T-cell (primary cell): ENCODE measurements at places on chromosomes 12 and 14. TPM values are rescaled to one million over a fixed set of nuclear protein-coding genes. Genes with fewer than 3 reads are reported as not detected.

- H3K36me3 ChIP-seq = no peaks in the 10 kb centered on the region
- H3K27me3 ChIP-seq = peaks cover 3% of the 10 kb centered on the region
- no peak overlapping the region for H3K27ac ChIP-seq
- H3K4me1 ChIP-seq = peaks cover 3% of the 10 kb centered on the region
These were observed 42.3 kb upstream of the CSRP2 start for GRCh38 chr12:76921100-76921471.

DNA sequence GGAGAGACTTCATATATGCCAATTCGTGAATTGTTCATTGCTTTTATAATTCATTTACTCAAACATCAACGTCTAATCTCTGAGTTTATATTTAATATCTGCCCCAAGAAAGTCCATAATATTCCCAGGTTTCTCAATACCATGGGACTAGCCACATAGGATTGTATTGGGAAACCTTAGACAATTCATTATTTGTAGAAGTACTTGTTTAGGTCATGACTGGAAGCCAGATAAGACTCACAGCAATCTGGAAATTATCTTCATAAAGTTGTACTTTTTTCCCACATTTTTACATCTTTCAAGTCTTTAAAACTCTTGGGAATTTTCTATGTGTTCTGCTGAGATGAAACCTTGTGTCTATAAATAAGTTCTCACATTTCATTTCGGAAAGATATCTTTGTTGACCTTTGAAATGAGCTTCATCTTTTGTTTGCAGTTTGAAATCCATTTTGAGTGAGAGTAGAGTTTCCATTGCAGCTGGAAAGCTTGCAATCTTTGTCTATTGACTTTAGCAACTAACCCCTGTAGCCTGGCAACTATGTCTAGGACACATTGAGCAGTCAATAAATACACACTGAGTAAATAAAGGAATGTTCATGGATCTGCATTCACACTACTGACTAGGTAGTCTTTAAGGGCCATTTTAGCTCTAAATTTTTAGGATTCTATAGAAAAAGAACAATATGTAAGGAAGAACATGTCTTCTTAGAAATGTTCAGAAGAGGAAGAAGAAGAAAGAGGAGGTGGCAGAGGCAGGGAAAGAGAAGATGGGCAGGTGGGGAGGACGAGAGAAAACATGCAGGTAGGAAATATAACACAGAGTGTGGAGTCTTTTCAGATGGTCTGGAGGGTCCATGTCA lies 154.4 kb downstream of the LRIG3 start:
- H3K4me3 ChIP-seq = no peak overlapping the region
- no peak for DNase-seq
- H3K4me1 ChIP-seq = no peaks in the 10 kb centered on the region

- no peak overlapping the region for H3K27ac ChIP-seq
- no peaks in the 10 kb centered on the region for H3K36me3 ChIP-seq
- H3K4me3 ChIP-seq = no peak overlapping the region
- no peak for DNase-seq
- H3K27me3 ChIP-seq = no peaks in the 10 kb centered on the region
- H3K4me1 ChIP-seq = no peaks in the 10 kb centered on the region
These were observed 483.8 kb downstream of the NOVA1 start for GRCh38 chr14:26113911-26114640.

GRCh38 chr14:32457213-32457920 lies 128.3 kb downstream of the AKAP6 start:
- no peak for DNase-seq
- H3K4me1 ChIP-seq = no peaks in the 10 kb centered on the region
- H3K36me3 ChIP-seq = no peaks in the 10 kb centered on the region
- no peaks in the 10 kb centered on the region for H3K27me3 ChIP-seq

- no peaks in the 10 kb centered on the region for H3K36me3 ChIP-seq
- no peaks in the 10 kb centered on the region for H3K27me3 ChIP-seq
- no peak overlapping the region for H3K27ac ChIP-seq
- no peak overlapping the region for H3K4me3 ChIP-seq
- no peaks in the 10 kb centered on the region for H3K4me1 ChIP-seq
These were observed 7.6 kb downstream of the TSPAN9 start for GRCh38 chr12:3084742-3085141.

- H3K27ac ChIP-seq = no peak overlapping the region
- no peaks in the 10 kb centered on the region for H3K4me1 ChIP-seq
- no peaks in the 10 kb centered on the region for H3K27me3 ChIP-seq
- DNase-seq = no peak
- H3K36me3 ChIP-seq = no peaks in the 10 kb centered on the region
- H3K4me3 ChIP-seq = no peak overlapping the region
These were observed 150.9 kb upstream of the IGF1 start for GRCh38 chr12:102631274-102631673.

DNA sequence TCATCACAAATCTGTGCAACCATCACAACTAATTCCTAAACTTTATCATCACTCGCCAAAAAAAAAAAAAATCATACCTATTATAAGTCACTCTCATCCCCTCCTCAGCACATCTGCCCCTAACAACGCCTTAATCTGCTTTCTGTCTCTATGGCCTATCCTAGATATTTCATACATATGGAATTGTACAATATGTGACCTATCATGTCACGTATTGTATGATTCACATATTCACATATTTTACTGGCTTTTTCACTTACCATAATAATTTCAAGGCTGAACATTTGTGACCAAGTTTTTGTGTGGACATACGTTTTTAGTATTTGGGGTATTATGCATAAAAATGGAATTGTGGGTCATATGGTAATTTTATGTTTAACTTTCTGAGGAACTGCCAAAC lies 400.7 kb downstream of the DAD1 start:
- H3K4me1 ChIP-seq = no peaks in the 10 kb centered on the region
- no peak overlapping the region for H3K4me3 ChIP-seq
- no peak for DNase-seq
- no peak overlapping the region for H3K27ac ChIP-seq

DNA sequence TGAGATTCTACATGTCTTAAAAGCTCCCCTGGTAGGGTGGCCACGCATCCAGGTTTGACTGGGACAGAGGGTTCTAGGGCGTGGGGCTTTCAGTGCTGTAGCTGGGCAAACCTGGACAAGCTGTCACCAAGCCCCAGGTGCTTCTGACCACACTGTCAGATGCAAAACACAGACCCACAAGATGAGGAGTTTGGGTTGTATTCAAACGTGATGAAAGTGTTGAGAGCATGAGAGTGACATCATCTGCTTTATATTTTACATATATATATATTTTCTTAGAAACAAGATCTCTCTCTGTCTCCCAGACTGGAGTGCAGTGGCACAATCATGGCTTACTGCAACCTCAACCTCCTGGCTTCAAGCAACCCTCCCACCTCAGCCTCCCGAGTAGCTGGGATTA lies 210.1 kb downstream of the DPF3 start:
- no peak overlapping the region for H3K4me3 ChIP-seq
- no peaks in the 10 kb centered on the region for H3K4me1 ChIP-seq
- no peak overlapping the region for H3K27ac ChIP-seq

GRCh38 chr14:65286443-65286842 lies 126.1 kb upstream of the FUT8 start:
- DNase-seq = no peak
- H3K4me1 ChIP-seq = peaks cover 71% of the 10 kb centered on the region
- no peaks in the 10 kb centered on the region for H3K27me3 ChIP-seq
- H3K27ac ChIP-seq = no peak overlapping the region
- no peak overlapping the region for H3K4me3 ChIP-seq
- H3K36me3 ChIP-seq = no peaks in the 10 kb centered on the region

DNA sequence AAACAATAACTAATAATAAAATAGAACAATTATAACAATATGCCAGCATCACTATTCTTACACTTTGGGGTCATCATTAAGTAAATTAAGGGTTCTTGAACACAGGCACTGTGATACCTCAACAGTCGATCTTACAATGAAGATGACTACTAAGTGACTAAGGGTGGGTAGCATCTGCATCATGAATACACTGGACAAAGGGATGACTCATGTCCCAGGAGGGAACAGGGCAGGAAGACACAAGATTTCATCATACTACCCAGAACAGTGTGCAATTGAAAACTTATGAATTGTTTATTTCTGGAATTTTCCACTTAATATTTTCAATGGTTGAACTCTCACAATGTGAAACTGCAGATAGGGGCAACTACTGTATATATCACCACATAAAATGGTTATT lies 19.7 kb downstream of the TSPAN19 start:
- H3K27ac ChIP-seq = no peak overlapping the region
- DNase-seq = no peak
- no peaks in the 10 kb centered on the region for H3K27me3 ChIP-seq
- H3K36me3 ChIP-seq = no peaks in the 10 kb centered on the region

- H3K27ac ChIP-seq = no peak overlapping the region
- H3K4me1 ChIP-seq = no peaks in the 10 kb centered on the region
- H3K27me3 ChIP-seq = peaks cover 8% of the 10 kb centered on the region
- no peaks in the 10 kb centered on the region for H3K36me3 ChIP-seq
- H3K4me3 ChIP-seq = no peak overlapping the region
These were observed 84.6 kb upstream of the PTPRB start for GRCh38 chr12:70721656-70722357.

GRCh38 chr12:71582925-71583324 lies 80.7 kb downstream of the ZFC3H1 start:
- no peak for DNase-seq
- H3K4me3 ChIP-seq = no peak overlapping the region
- H3K4me1 ChIP-seq = no peaks in the 10 kb centered on the region
- H3K27ac ChIP-seq = no peak overlapping the region
- H3K36me3 ChIP-seq = no peaks in the 10 kb centered on the region

- no peak overlapping the region for H3K27ac ChIP-seq
- peaks cover 5% of the 10 kb centered on the region for H3K4me1 ChIP-seq
- no peak for DNase-seq
These were observed 9.1 kb downstream of the GSG1 start for GRCh38 chr12:13094367-13094766.

DNA sequence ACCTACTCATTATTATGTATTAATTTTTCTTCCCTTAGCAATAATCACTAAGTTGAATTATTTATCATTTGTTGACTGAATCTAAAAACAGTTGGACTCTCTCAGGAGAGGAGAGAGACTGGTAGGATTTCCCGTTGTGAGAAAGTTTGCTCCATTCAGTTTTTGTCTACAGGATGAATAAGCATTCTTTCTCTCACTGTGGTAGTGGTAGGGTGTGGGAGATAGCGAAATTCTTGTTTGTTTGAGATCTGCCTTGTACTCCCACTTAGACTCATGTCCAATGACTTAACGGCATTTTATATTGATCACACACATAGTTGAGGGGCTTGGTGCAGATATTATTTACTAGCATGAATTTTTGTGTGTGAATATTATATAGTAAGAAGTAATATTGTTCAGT lies 421.0 kb upstream of the PDE3A start:
- H3K36me3 ChIP-seq = no peaks in the 10 kb centered on the region
- H3K27ac ChIP-seq = no peak overlapping the region
- DNase-seq = no peak
- no peaks in the 10 kb centered on the region for H3K27me3 ChIP-seq

CPNE6 gene
- total RNA-seq = not detected

SPRYD4 gene
- 7.0 TPM for total RNA-seq

PTPN11 gene
- total RNA-seq = 54.2 TPM

L3HYPDH gene
- 20.7 TPM for total RNA-seq

ANKS1B gene
- not detected for total RNA-seq

CACNA1C gene
- total RNA-seq = 0.26 TPM

CLEC9A gene
- total RNA-seq = not detected

RNASE7 gene
- not detected for total RNA-seq

MIP gene
- total RNA-seq = not detected

LRCOL1 gene
- not detected for total RNA-seq
